ENCODE measurements at places on chromosomes 12 and 14. TPM values are rescaled to one million over a fixed set of nuclear protein-coding genes. Genes with fewer than 3 reads are reported as not detected.

The SLC5A8 gene
- 0.07 TPM for total RNA-seq

The TCL1B gene
- total RNA-seq = 7.0 TPM

The KRT73 gene
- not detected for total RNA-seq

The SIX1 gene
- 0.59 TPM for total RNA-seq

The SLC22A17 gene
- 51.4 TPM for total RNA-seq
